ENCODE measurements at places on chromosomes 6 and 20. TPM values are rescaled to one million over a fixed set of nuclear protein-coding genes. Genes with fewer than 3 reads are reported as not detected.

DNA sequence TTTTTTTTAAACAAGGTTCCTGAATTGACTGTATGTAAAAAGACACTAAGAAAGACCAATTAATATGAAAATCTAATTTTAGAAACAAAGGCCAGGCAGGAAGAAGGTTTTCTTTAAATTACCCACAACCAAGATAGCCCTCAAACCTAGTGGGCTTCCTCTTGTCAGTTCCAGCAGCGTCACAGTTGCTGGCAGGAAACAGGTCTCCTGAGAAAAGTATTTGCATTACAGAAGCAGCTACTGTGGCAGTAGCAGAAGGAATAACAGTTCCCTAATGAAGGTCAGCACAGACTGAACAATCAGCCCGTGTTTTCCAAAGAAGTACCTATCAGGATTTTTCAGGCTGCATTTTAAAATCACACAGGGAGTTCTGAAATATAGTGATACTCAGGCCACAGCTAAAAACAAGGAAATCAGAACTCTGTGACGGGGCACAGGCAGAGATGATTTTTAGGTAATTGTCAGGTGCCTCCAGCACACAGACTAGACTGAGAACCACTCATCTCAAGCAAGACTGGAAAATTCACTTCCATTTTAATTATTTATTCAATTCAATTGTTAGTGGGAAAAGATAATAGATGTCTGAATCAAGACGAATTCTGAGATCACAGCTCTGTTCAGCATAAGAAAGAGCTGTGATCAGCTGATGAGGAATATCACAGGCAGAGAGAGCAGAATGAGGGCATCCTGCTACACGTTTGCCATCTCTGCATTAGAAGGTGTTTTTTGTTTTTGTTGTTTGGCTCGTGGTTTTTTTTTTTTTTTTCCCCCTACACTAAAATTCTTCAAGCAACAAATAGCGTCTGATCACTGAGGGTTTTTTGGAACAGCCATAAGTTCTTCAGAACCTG is 230.5 kb upstream of the KHDRBS2 start:
- DNase-seq = no peak

The OTOR gene
- total RNA-seq = not detected

DNA sequence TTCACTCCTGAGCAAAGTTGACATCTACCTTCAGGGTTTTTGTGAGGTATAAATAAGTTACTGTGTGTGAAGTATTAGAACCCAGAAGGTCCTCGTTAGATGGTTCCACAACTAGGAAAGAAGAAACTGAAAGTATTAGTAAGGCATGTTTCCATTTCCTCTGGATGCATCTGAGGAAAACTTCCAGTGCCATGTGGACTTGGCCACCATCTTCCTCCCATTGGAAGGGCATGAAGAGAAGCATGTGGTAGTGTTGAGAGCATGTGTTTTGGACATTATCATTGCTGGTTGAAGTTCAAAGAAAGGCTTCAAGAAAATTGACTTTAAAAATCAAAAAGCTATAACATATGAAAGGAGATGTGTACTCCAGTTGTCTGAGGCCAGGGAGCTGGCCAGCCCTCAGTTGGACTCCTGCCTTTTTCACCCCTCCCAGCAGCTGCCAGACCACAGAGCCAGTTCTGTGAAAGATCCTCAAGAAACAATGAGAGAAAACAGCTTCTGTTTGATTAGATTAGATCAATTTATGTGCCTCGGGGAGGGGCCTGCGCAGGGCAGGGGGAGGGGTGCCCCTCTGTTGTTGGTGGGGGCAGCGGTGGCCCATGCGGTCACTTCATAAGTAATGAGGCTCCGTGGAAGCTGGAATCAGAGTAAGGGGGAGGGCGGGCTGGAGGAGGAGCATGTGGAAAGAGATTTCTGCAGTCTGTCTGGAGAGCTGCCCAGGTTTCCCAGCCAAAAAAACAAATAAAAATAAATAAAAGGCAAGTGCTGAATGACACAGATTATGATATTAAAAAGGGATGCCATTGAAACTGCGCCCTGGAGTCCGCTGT is 154.0 kb downstream of the JARID2 start:
- DNase-seq = no peak

The WFDC5 gene
- total RNA-seq = not detected
